Activated T-helper 2 cell treated with anti-CD3 and anti-CD28 coated beads, Interferon-gamma antibody, Interleukin-2, Interleukin-4, amounts not matched to agents 10 μg/mL and 5 μg/mL and 100 μg/mL, durations not matched to agents 14 hours and 24 hours and 36 hours (primary cell): ENCODE measurements at places on chromosomes 3 and 15. TPM values are rescaled to one million over a fixed set of nuclear protein-coding genes. Genes with fewer than 3 reads are reported as not detected.

- DNase-seq, result no peak
These were observed 200.9 kb upstream of the ZPLD1 start for GRCh38 chr3:102233881-102234280.

- no peak for DNase-seq
These were observed 50.4 kb upstream of the TBC1D21 start for GRCh38 chr15:73822998-73823397.

GRCh38 chr3:38114052-38114874 is 22.7 kb downstream of the ACAA1 start:
- DNase-seq, result no peak

The ERICH6 gene
- 0.21 and 0.39 TPM in 2 replicates for total RNA-seq
